GM12892 (cell line): ENCODE measurements at places on chromosomes 3 and 15.

DNA sequence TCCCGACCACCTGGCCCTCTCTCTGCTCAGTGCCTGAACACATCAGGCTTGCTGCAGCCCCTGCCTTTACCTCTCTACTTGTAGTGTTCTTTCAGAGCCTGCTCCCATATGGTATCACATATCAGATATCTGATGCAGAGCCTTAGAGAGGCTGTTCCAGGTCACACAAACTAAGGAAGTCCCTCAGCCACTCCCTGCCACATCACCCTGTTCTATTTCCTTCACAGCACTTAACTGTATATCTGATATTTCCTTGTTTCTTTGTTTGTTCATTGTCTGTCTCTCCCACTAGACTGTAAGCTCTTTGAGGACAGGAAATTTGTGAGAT lies 976 bp upstream of the ALDH1L1 start:
- no peak for DNase-seq

GRCh38 chr15:20356444-20356910 lies 185.1 kb downstream of the GOLGA6L6 start:
- DNase-seq: no peak

DNA sequence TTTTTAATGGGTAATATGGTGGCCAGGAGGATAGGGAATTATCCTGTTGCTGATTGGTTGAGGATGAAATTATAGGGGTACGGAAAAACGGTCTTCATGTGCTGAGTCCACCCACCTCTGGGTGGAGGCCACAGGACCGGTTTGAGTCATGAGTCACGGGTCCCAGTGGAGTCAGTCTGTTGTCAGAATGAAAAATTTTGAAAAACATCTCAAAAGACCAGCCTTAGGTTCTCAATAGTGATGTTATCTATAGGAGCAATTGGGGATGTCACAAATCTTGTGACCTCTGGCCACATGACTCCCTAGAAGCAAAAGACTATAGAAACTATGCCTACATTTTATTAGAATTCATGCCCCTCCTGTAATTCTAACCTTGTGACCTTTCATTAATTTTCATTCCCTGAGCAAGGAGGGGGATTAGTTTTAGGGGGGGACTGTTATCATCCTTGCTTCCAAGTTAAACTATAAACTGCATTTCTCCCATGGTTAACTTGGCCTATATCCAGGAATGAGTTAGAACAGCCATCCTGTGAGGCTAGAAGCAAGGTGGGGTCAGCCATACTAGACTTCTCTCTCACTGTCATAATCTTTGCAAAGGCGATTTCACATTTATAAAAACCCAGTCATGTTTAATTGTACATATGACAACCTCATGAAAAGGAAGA lies 101.2 kb downstream of the TCF12 start:
- no peak for DNase-seq

- no peak for DNase-seq
Observed at GRCh38 chr15:48644467-48644826, 1.1 kb downstream of the FBN1 start.

DNA sequence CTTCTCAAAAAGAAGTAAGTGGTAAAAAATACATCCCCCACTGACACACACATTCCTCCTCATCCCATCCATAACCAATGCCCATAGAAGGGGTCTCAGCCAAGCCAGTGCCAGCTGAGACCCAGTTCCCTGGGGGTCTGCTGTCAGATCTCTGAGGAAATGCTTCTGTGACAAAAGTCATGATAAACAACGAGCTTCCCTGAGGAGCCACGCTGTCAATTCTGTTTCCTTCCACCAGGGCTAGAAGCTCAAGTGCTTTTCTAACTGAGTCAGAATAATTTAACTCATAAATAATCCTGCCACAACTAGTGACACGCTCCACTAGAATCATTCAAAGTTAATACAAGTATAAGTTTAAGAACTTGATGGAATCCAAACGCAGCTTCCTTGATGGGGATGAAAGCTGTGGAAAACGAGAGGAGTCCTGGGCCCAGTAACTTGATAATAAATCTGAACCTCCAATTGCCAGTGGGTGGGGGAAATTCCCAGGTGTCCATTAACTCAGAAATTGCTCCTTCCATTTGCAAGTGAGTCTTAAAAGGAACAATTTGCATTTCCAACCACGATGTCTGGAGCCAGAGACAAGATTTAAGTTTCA lies 348.7 kb upstream of the LMCD1 start:
- DNase-seq: no peak

GRCh38 chr3:108416111-108416869 lies 94.1 kb downstream of the MYH15 start:
- DNase-seq: no peak

GRCh38 chr3:197496746-197497125 lies 59.0 kb downstream of the BDH1 start:
- DNase-seq: no peak

DNA sequence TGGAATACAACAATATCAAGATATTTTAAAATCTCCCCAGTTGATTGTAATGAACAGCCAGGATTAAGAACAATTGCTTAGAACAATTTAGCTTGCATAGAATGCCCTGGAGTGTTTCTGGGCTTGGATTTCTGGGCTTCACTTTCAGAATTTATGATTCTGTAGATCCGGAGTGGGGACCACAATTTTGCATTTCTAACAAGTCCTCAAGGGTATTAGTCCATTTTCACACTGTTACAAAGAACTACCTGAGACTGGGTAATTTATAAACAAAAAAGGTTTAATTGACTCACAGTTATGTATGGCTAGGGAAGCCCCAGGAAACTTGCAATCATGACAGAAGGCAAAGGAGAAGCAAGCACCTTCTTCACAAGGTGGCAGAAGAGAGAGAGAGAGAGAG lies 54.3 kb upstream of the MYRIP start:
- DNase-seq: no peak

- no peak for DNase-seq
Observed at GRCh38 chr3:54342676-54343075, 220.3 kb downstream of the CACNA2D3 start.

- no peak for DNase-seq
Observed at GRCh38 chr3:53523346-53523745, 28.9 kb downstream of the CACNA1D start.

GRCh38 chr3:129732200-129732876 lies 125.9 kb upstream of the PLXND1 start:
- no peak for DNase-seq

GRCh38 chr3:164235289-164236028 lies 842.8 kb downstream of the SI start:
- no peak for DNase-seq

DNA sequence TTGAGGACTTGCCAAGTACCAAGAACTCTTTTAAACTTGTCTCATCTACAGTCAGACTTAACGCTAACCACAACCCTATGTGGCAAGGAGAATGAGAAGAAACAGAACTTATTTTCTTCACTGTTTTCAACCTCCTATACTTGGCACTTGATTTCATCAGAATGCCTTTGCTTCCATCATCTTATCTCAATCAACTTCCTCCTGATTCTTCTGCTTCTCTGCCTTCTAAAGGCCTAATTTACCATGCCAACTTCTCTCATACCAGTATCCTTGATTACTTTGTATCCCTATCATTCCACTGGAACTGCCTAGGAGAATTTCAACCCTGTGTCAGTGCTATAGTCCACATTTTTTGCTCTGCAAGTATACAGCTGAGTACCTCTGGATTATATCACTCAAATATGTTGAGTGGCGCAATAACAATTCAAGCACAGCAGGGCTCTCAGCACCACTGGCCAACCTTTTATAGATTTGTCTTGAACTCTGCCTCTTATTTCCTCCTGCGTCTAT lies 413.6 kb downstream of the ROBO1 start:
- no peak for DNase-seq

- DNase-seq: no peak
Observed at GRCh38 chr3:98777801-98778220, 14.7 kb downstream of the ST3GAL6 start.

- no peak for DNase-seq
Observed at GRCh38 chr3:45607790-45608189, 13.2 kb downstream of the LIMD1 start.

- no peak for DNase-seq
Observed at GRCh38 chr3:193563426-193563825, 8.7 kb upstream of the ATP13A4 start.

- no peak for DNase-seq
Observed at GRCh38 chr3:151460228-151460627, 633 bp downstream of the IGSF10 start.

GRCh38 chr15:53586799-53587198 lies 172.7 kb downstream of the WDR72 start:
- no peak for DNase-seq

- DNase-seq: peak; percentile 32
Observed at GRCh38 chr15:34038871-34039789, at the start of gene AVEN. AVEN (minus strand) TSS chr15:34039204; CDS start chr15:34039046, 158 bp downstream.

DNA sequence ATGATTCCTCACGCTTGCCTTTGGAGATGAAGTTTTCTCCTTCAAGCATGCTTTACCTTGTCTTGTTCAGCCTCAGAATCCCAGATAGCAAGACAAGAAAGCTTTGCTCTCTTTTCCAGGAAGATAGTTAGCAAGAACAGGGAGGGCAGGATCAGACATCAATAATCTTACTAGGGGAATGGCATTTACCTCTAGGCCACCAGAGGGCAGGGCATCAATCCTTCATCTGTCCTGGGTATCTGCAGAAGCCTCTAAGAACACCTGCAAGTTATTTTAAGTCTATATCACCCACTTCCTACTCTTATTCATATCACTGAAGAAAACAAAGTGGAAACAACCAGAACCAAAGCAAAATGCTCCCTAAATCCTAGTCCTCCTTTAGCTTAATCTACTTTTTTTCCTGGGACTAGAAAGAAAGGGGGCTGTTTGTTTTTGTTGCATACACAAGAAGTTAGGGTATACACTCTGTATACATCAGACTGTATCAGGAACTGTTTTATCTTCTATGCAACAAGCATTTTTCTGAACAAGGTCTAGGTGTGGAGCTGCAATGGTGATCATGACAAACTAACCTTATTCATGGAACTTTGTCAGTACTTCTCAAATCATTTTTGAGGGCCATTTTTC lies 862.5 kb downstream of the CADM2 start:
- no peak for DNase-seq
